Stimulated activated CD8-positive, alpha-beta memory T cell treated with anti-CD3 and anti-CD28 coated beads, Interleukin-4, amount 100 ng/mL, for 4 hours (primary cell): ENCODE measurements at places on chromosomes 2 and 18.
A peak's percentile ranks its signal among the peaks of the same experiment; 100 is the strongest.

- no peak for DNase-seq
Observed at GRCh38 chr18:77870199-77870598, 620.6 kb downstream of the GALR1 start.

- DNase-seq: no peak
Observed at GRCh38 chr2:12549641-12550040, 167.1 kb upstream of the TRIB2 start.

DNA sequence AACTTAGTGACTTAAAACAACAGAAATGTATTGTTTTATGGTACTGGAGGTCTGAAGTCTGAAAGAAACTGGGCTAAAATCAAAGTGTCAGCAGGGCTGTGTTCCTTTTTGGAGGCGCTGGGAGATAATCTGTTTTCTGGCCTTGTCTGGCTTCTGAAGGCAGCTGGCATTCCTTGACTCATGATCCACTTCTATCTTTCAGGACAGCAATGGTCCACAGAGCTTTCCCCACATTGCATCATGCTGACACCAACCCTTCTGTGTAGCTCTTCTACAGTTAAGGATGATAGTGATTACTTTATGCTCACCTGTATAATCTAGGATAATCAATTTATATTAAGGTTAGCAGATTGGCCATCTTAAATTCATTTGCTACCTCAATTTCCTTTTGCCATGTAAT lies 392.1 kb downstream of the TDRD15 start:
- DNase-seq: no peak

- DNase-seq: no peak
Observed at GRCh38 chr18:60191926-60192325, 180.6 kb downstream of the MC4R start.

DNA sequence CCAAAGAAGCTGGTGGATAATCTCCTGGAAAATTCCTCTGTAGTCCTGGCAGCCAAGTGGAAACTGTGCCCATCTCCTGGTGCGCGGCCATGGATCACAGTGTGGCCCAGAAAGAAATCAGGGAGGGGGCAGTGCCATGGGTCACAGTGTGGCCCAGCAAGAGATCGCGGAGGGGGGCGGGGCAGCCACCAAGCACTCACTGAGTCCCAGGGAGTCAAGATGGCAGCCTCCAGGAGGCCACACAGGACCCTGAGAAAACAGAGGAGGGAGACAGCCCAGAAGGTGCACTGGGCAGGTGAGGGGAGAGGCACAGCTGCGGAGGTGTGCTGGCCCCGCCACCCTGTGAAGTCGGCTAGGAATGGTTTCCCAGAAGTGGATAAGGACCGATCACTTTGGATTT lies 8.1 kb upstream of the ATP6V1B1 start:
- no peak for DNase-seq

DNA sequence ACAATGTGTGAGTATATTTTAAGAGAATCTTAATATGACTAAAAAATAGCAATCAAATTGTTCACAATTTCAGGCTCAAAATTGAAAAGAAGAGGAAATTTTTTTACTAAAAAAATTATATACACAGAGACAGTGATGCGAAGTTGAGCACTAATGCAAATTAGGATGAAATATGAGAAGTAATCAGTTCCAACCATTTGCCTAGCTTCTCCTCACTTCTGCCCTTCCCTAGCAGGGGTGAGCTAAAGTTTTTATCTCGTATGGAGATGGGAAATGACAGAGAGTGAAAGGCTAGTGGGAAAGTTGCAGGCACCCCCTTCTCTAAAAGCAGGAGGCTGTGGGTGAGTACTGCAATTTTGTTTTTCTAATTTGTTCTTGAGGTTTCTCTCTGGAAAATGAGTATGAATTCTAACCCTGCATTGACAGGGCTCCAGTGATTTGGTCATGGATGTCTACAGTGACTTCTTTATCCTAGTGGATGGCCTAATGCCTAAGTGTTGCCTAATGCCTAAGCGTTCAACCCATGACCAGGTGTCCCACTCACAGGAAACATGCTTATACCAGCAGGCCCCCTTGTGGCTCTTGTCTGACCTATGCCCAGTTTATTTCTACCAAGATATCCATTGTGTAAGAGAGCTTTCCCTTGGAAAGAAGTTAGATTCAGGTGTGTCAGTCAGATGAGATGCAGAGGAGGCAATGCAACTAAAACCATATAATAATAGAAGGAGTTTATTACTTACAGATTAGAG lies 78.0 kb upstream of the HNMT start:
- no peak for DNase-seq

GRCh38 chr2:216283038-216283900 lies 89.0 kb downstream of the MARCHF4 start:
- DNase-seq: no peak

GRCh38 chr2:138893746-138894145 lies 113.6 kb upstream of the NXPH2 start:
- no peak for DNase-seq

DNA sequence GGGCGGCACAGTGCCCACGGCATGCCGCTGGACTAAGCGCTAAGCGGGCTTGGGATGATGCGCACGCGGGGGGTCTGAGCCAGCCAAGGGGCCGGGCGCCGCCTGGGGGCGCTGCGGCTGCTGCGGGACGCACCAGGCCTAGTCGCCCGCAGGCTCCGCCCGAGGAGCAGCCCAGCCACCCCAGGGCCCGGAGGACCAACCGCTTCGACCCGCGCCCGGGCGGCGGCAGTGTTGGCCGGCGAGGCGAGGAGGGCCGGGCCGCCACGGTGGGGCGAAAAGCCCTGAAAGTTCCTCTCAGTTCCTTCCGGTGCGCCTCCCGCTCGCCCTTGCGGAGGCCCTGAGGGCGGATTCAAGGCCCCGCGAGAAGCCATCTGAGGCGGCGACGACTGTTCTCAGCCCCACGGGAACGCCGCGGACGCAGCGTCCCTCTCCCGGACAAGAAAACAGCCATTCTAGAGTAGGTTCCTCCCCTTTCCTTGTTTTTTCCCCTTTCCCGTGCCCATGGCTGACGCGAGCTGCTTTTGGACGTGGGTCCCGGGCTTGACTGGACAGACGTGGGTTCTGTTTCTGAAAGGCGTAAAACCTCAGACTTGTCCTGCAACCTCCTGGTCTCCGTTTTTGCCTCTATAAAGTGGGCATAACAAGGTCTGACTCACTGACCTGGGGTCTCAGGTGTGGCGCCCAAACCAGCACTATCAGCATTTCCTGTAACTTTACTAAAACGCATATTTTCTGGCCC lies at the start of gene ANKAR:
TSS of gene ANKAR (plus strand) at position 297 of the 739 bp plus-strand sequence. CDS start 1,821 bp downstream, outside the sequence.
- DNase-seq: peak; percentile 66
